ENCODE measurements at places on chromosomes 6 and 20.

DNA sequence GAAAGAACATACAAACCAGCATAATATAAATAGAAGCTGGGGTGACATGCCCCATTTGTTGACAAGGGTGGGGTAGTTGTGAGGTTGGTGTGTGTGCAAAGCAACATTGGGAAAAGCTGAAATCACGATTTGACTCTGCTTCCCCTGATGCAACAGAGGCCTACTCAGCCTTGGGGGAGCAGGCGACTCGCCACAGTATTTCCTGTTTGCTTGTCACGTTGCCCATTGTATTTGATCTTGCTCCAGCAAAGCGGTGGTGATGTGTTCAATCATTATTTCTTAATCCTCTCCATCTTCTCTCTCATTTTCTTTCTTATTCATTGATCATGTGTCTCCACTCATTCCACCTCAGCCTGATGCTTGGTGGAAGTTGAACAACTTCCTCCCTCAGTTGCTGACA is 165.8 kb upstream of the CITED2 start:
- DNase-seq = no peak

DNA sequence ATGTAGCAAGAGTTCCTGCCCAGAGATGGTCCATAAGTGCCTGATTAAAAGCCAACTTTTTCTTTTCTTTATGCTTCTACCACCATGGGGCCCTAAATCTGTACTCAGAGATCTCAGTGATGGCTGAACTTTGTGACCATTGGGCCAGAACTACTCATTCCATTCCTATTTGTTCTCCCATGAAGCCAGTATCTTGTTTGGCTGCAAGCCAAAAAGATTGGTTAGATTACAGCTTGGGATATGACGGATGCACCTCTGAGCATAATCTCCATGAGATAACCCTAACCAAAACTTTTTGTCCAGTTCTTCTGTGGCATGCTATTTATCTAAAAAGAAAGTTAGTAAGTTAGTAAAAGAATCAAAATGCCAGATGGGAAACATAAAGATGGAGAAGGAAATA is 72.2 kb downstream of the PLCB4 start:
- no peak for DNase-seq

DNA sequence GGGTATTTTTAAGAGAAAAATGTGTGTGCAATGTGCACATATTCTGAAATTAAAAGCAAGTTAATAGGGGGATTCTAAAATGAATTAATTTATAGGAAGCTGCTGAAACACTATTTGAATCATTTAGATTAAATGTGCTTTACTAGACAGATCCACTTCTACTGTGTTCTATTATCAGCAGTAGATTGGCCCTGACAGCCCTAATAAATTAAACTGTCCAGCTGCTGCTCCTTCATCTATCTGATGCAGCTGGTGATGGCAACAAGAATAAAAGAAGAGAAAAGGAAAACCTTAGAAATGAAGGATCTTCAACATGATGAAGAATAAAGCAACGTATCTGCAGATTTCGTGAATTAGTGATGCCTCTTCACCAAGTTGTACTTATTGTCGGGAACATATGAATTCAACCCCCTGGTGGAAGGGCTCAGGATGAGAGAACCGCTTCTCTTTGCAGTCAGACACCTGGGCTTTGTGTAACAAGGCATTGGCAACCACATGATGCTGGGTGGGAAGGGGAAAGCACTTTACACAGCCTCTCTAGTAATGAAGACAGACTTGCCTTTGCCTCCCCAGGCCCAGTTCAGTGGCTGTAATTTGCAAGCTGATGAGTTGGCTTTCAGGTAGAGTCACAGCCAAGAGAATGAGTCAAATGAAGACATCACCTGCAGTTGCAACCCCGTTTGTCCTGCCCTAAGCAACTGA is 94.4 kb downstream of the LAMP5 start:
- no peak for DNase-seq

DNA sequence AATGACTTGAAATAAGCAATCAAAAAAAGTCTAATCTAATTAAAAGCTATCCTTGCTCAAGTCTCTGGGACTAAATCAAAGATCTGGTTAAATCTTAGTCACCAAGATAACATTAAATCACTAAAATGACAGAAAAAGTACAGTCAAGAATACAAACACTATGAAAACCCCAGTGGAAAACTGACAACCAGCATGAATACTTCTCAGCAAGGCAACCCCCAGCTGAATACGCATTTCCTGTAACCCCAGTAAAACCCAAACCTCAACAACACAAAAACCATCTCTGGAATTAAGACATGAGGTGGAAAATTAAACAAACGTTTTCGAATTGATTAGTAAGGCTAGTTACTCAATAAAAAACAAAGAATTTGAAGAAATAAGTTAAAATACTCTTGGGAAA is 23.7 kb upstream of the ZC3H12D start:
- DNase-seq = no peak

GRCh38 chr6:36349240-36349639 is 12.6 kb upstream of the BNIP5 start:
- no peak for DNase-seq

DNA sequence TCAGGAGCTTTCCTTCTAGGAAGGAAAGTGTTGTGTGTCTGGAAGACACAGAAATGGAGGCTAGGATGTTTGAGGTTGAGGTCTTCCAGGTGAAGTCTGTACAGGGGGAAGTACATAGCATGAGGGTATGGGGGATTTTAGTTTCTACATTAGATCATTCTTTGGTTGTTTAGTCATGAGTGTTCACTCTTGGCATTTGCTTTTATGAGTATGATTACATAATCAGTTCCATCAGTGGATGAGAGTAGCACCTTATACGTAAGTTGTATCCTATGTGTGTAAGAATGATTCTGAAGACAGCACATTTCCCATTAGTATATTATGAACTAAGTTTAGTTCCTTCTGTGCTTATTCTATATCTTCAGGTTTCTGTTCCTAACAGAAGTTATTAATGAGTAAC is 1.9 kb downstream of the CDYL start:
- DNase-seq = no peak

GRCh38 chr6:138815797-138816528 is 20.1 kb downstream of the ECT2L start:
- no peak for DNase-seq

GRCh38 chr6:19036196-19036555 is 649.0 kb downstream of the RNF144B start:
- no peak for DNase-seq

DNA sequence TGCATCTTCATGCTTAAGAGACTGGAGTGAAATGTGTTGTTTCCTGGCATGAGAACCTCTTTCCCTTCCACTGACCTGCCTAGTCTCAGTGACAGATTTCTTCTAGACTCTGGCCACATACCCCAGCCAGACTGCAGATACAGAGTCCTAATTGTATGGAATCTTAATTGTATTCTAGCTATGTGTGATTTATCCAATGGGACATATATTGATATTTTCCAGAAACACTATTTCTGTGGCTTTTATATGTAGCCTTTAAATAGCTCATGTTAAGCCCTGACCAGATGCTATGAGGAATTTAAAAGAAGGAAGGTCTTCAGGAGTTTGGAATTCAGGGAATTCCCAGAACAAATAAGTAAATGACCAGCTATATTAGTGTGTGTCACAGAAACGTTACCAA is 99.0 kb downstream of the FIG4 start:
- DNase-seq = no peak

GRCh38 chr6:16471910-16472297 is 233.5 kb downstream of the GMPR start:
- DNase-seq = no peak

DNA sequence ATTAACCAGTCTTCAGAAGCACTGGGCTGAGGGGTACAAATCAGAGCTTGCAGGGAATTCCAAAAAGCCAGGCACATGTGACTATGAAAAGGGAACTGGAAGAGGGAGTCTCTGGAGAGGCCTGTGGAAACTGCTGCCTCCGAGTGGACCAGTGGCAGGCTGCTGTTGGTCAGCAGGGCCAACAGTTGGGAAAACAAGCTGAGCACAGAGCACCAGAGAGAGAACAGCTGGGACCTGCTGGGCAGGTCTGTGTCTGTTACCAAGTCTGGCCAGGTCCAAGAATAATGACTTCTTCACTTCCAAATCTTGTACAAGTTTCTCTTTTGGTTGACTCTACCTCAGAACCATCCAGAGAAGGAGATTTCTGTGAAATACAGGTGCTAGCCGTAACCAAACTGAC is 81.4 kb downstream of the LIN28B start:
- DNase-seq = no peak

DNA sequence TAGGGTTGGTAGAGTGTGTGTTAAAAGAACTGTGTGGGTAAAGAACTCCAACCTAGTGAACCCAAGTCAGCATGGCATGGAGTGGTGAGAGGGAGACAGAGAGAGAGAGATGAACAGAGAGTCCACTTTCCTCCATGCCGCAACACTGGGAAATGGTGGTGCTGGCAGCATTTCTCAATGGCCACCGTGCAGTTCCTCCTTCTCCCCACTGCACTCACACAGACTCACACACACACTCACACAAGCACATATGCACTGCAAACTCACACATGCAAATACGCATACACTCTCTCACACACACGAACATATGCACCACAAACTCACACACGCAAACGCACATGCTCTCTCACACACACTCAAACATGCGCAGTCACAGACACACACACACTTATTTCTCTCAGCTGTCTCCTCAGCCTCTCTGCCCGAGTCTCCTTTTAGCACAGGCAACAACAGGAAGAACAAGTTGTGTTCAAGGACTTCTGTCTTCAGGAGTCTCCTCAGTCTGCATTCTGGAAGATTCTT is 66.5 kb upstream of the LY86 start:
- no peak for DNase-seq

GRCh38 chr6:113361014-113361645 is 496.0 kb upstream of the MARCKS start:
- no peak for DNase-seq

DNA sequence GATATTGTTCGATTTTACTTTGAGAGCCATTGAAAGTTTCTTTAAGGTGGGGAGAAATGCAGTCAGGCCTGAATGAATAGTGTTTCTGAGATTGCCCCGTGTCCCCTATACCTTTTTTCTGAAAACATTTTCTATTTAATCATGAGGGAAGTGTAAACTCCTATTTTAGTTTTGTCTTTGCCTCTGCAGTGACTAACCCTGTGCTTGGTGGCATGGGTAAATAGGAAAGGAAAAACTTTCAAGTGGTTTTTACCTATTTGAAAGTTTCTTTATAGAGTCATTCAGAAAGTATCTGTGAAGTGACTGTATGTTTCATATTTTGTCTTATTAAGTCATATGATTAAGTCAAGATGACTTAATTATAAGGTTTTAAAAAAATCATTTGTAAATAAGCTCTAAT is 14.5 kb downstream of the SNRNP48 start:
- DNase-seq = no peak

DNA sequence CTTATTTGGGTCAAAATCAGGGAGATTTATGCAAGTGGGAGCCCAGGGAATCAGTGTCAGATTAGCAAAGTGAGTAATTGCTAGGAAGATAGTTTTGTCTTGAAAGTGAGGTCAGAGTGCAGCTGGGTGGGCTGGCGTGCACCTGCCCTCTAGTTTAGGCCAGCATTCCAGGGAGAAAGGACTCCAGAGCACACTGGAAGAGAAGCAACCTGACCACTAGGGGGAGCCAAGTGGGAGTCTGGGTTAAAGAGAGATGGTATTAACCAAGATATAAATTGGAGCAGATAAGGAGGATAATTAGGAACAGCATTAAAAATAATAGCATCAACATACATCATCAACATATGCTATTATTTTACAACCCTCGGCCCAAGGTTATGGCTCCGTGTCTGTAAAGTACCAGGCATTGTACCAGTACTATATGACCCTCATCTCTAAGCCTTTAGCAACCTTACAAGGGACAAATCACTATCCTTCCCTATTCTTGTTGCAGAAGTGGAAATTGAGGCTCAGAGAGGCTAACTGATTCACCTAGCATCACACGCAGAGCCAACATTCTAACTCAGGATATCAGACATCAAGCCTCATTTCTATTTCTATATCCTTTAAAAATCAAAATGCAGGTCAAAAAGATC is 57.8 kb downstream of the SLC2A10 start:
- DNase-seq = no peak

- no peak for DNase-seq
These were observed 36.5 kb upstream of the MLN start for GRCh38 chr6:33840048-33840926.

GRCh38 chr6:123598011-123598410 is 38.7 kb downstream of the TRDN start:
- DNase-seq = no peak

GRCh38 chr6:9504191-9504590 is 910.7 kb downstream of the TFAP2A start:
- no peak for DNase-seq

DNA sequence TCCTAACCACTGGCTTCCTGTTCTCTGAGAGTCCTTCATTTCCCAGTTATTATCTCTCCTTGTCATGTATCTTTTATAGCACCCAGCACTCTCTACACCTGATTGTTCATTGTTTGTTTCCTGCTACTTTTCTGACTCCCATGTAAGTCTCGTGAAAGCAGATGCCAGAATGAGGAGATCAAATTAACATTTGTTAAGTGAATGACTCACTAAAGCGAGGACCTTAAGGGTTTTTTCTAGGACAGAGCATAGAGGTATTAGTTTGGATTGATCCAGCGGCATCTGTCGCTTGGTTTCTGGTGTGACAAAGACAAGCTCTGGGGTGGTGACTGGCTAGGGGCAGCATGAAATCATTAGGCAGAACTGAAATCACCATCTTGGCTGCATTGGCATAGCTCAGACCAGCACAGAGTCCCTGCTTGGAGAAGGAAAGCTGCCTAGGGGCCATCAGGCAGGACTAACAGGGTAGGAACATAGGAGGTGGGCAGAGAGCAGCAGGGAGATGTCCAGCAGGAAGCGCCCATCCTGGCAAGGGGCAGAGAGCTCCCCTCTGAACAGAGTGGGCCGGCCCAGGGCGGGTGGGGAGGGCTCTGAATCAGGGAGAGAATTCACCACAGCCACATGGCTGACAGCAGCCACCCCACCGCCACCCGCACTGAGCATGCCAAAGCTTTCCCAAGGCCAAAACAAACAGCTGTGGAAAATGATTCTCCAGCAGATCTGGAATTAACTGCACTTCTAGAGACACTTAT is 97.1 kb upstream of the CEP85L start:
- no peak for DNase-seq

GRCh38 chr6:55937261-55937947 is 62.0 kb upstream of the BMP5 start:
- no peak for DNase-seq

GRCh38 chr6:154414021-154414813 is 57.6 kb upstream of the IPCEF1 start:
- DNase-seq = no peak

- no peak for DNase-seq
These were observed 46.2 kb downstream of the TRAF3IP2 start for GRCh38 chr6:111559188-111560097.

- no peak for DNase-seq
These were observed 96.3 kb downstream of the LAMP5 start for GRCh38 chr20:9610665-9611064.

DNA sequence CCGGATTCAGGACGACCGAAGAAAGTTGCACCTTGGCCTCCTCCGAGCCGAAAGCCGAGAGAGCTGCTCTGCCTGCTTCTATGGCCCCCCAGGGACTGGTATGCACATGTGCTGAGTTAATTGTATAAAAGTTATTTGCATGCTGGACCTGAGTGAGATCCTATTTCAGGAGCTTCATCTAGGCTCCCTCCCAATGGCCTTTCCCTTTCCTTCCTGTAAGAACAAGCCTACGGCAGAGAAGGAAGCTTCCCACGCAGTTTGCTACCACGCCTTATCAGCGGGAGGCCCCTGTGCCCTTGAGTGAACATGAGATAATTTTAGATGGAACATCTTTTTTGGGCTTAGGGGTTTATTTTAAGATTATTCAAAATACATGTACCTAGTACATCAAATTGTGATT is 65.9 kb downstream of the RIN2 start:
- no peak for DNase-seq
